ENCODE measurements at places on chromosomes 1 and 21.

DNA sequence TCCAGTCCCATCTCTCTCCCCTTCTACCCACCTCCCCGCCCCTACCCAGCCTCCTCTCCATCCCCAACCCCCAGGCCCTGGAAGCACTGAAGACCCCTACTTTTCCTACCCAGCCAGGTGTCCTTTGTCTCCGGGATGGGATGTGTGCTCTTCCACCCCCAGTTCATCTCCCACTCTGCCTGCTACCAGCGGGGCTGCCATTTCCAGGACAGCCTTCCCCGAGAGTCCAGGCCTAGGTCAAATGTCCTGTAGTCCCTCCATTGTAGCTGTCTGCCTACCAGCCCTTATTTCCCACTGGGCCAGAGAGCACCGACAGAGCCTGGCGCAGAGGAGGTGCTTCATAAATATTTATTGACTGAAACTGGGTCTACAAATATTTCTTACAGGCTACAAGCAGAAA lies 72.0 kb upstream of the TLR5 start:
- no peak for DNase-seq

GRCh38 chr1:86089765-86090164 lies 66.8 kb downstream of the COL24A1 start:
- DNase-seq, result no peak

DNA sequence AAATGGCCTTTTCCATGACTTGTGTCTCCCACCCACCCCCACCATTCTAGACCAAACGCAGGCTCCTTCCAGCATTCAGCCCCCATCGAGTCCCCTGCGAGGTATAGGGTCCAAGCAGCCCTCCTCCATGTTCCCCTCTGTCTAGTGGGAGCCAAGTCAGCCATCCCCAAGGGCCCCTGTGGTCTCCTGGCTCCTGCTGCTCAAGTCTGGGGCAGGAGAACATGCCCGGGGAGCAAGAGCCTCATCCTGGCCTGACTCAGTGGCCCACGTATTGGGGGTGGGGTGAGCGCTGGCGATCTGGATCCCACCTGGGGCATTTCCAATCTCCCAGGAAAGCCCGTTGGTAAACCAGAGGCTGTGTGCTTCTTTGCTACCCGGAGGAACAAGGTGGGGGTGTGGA lies 4.1 kb upstream of the PRDM16 start:
- no peak for DNase-seq

- no peak for DNase-seq
These were observed 3.4 kb downstream of the RUNX1 start for GRCh38 chr21:35045542-35046262.

GRCh38 chr1:202230061-202230938 lies 36.7 kb downstream of the LGR6 start:
- no peak for DNase-seq

GRCh38 chr1:246364415-246364941 lies 142.6 kb downstream of the SMYD3 start:
- DNase-seq, result no peak

DNA sequence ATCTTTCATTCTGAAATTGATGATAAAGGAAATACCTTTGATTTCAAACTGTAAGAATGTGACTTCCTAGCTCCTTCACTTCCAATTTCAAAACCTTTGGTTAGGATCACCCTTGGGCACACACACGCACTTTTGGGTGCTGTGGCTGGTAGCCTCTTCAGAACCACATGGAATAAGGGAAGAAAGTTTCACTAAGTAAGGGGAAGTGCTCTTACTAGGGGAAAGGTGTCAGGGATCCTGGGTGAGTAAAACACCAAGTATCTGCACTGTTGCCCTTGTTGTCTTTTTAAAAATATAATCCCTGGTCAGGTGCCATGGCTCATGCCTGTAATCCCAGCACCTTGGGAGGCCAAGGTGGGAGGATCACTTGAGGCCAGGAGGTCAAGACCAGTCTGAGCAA lies 132.4 kb downstream of the SDCCAG8 start:
- DNase-seq, result no peak
